HCT116 (cell line): ENCODE measurements at places on chromosomes 2 and 18. TPM values are rescaled to one million over a fixed set of nuclear protein-coding genes. Genes with fewer than 3 reads are reported as not detected.

The UPP2 gene
- total RNA-seq: not detected

DNA sequence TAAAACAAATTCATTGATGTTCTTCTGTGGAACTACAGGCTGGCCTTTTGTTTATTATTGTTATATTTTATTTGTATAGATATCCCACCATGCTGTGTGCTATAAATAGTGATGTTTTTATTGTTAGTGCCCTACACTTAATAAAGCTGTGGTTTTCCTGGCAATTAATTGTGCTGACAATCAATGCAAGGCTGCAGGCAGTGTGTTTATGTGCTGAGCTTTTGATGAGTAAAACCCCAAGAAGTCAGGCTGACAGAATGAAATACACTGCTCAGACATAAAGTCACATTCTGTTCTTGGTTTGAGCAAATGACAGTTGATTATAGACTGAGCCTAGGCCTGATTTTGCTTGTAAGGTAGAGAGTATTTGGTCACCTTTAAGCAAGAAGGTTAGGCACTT, 362.7 kb downstream of the CPS1 start:
- DNase-seq: no peak

DNA sequence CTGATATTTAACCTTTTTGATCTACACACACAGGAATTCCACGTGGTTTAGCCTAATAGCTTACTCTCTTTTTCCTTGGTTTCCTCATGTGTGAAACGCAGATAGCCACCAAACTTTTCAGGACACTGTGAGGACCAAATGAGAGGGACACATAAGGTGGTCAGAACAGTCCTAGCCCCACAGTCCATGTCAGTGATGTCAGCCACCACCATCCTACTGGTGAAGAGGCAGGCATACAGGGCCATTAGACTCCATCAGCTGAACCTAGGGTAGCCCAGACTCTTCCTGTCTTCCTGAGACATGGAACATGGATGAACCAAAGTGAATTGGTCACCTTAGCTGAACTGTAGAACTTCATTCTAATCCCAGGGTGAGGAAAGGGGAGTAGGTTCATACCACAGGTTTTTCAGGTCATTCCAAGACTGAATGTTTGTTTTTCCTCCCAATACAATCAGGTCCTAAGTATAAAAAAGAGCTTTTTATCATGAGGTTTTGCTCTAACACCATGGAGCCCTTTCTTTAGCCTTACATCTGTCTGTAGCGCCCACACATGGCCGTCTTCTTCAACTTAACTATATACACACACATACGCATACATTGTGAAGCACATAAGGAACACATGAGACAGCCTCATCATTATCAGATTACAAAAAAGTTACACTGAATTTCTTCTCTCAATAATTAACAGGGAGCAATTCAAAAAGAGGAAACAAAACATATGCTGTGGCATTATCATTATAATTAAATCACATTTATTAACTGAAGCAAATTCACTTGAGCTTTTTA, 18.5 kb upstream of the NFE2L2 start:
- DNase-seq: no peak

- DNase-seq: no peak
Measured at GRCh38 chr2:140654565-140654964, 1476.3 kb downstream of the LRP1B start.
